Spinal cord (tissue), 10 donors: ENCODE measurements at places on chromosomes 4 and X. TPM values are rescaled to one million over a fixed set of nuclear protein-coding genes. Genes with fewer than 3 reads are reported as not detected.

GYPB gene
- total RNA-seq, result 44.1 TPM

- peaks cover 18% of the 10 kb centered on the region for H3K4me1 ChIP-seq
- H3K27ac ChIP-seq, result no peak overlapping the region
- H3K36me3 ChIP-seq, result no peaks in the 10 kb centered on the region
- no peak overlapping the region for H3K4me3 ChIP-seq
- peaks cover 3% of the 10 kb centered on the region for H3K27me3 ChIP-seq
Measured at GRCh38 chrX:39859991-39860861, 237.5 kb downstream of the BCOR start.

GLRA2 gene
- 14.4 TPM for total RNA-seq

DNA sequence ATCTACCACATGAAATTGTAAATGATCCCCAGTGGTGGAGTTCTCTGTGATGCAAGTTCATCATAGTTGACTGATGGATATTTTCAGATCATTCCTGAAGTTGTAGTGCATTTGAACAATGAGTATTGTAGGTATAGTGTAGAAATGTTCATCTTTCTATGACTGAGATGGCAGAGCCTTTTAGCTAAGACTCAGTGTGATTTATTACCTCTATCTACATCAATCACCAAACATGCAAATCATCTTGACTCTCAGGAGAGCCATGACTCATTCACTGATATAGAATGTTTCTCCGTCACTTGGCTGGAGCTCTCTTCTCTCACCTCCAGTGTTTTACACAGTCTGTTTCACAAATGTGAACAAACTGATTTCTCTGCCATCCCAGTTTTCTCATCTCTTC is 392.6 kb downstream of the IL1RAPL1 start:
- no peaks in the 10 kb centered on the region for H3K27me3 ChIP-seq
- no peak overlapping the region for H3K27ac ChIP-seq
- no peak overlapping the region for H3K4me3 ChIP-seq
- no peaks in the 10 kb centered on the region for H3K36me3 ChIP-seq
- H3K4me1 ChIP-seq, result no peaks in the 10 kb centered on the region

DNA sequence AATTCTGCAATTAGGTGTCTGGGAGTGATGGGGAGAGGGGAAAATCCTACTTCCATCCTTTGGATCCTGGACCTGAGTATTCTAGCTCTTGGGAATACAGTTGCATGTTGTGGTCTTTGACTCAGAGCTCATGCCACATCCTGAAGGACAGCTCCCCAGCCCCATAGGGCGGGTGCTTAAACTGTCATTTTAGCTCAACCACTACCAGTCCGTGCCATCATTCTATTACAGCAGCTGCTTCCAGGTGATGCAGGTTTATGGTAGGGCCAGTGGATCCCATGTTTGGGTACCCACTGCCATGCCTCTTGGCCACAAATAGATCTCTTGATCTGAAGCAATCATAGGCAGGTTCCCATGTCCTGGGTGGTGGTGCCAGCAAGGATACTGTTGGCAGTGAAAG is 34.7 kb downstream of the CCKAR start:
- H3K4me3 ChIP-seq, result no peak overlapping the region
- H3K36me3 ChIP-seq, result no peaks in the 10 kb centered on the region
- H3K4me1 ChIP-seq, result no peaks in the 10 kb centered on the region
- no peaks in the 10 kb centered on the region for H3K27me3 ChIP-seq

GRCh38 chr4:22733816-22734215 is 41.1 kb downstream of the GBA3 start:
- no peaks in the 10 kb centered on the region for H3K36me3 ChIP-seq
- no peak overlapping the region for H3K4me3 ChIP-seq
- no peaks in the 10 kb centered on the region for H3K27me3 ChIP-seq

GRCh38 chr4:158940271-158940670 is 162.6 kb upstream of the RAPGEF2 start:
- no peaks in the 10 kb centered on the region for H3K36me3 ChIP-seq
- H3K4me1 ChIP-seq, result no peaks in the 10 kb centered on the region
- no peak overlapping the region for H3K27ac ChIP-seq
- no peak overlapping the region for H3K4me3 ChIP-seq
- H3K27me3 ChIP-seq, result no peaks in the 10 kb centered on the region
